Activated T-helper 2 cell treated with anti-CD3 and anti-CD28 coated beads, Interferon-gamma antibody, Interleukin-2, Interleukin-4, amounts not matched to agents 10 μg/mL and 5 μg/mL and 100 μg/mL, durations not matched to agents 14 hours and 24 hours and 36 hours (primary cell): ENCODE measurements at places on chromosomes 7 and 10. TPM values are rescaled to one million over a fixed set of nuclear protein-coding genes. Genes with fewer than 3 reads are reported as not detected.

The NYAP1 gene
- total RNA-seq, result 0.27 and 0.34 TPM in 2 replicates

The PURB gene
- total RNA-seq, result 32.9 and 33.9 TPM in 2 replicates

GRCh38 chr7:99780588-99780987 lies 3.4 kb downstream of the CYP3A4 start:
- no peak for DNase-seq

GRCh38 chr10:72893136-72893798 lies at the start of gene OIT3:
Gene OIT3 (plus strand): TSS chr10:72893739. CDS start chr10:72893799, 60 bp downstream.
- no peak for DNase-seq

The MAP3K8 gene
- 33.5 and 37.1 TPM in 2 replicates for total RNA-seq

GRCh38 chr10:69179743-69180524 lies at the start of gene SUPV3L1:
Gene SUPV3L1 (plus strand): TSS chr10:69180234. CDS start chr10:69180292, 58 bp downstream.
- peak; percentile 83 for DNase-seq

DNA sequence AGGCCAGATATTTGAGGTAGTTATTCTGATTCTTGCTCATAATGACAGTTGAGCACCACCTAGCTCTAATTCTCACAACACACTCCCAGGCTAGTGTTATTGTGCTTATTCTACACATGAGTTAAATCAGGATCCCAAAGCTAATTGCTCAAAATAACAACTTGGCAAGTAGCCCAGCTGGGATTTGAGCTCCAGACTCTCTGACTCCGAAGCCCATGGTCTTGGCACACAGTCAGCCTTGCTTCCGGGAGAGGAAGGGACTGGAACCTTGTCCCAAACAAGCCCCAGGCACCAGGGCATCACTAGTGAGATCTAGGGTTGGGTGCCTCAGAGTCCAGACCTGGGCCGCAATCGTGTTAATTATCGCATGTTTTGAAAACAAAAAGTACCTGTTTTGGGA lies 101.4 kb downstream of the GPAM start:
- DNase-seq, result no peak

- no peak for DNase-seq
These were observed 60.2 kb downstream of the NRCAM start for GRCh38 chr7:108396080-108396479.

DNA sequence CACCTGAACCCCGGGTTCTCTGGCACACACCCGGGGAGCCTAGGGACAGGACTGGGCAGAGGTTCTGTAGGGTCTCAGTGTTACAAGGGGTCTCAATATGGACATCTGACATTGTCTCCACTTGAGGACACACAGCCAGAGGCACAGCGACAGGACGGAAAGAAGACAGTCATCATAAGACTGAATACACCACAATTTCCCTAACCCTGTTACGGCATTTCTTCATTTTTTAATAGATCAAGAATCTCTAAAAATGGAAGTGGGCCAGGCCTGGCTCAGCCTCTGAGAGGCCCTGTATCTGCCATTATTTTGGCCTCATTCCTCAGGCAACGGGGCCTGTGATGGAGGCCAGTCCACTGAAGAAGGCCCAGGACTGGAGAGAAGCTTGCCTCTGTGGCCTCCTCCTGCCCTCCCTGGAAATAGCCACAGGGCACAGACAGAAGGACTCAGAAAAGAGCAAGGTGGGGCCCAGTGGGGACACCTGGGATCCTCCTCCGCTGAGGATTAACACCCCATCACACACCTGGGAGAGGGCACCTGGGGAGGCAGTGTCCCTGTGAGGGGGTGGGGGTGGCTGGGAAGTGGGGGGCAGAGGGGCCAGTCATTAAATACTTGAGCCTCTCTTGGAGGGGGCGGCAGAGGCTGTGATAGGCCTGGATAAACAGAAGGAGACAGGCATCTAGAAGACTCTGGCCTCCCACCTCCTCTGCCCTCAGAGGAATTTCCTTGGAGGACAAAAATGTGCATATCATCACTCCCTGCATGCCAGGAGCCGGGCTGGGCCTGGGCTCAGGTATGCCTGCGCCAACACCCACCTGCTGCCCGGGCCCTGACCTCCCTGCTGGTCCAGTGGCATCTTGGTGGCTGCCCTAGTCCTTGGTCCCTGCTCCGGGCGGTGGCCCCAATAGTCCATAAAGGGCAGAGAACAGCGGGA lies 8.0 kb downstream of the SPOCK2 start:
- no peak for DNase-seq

GRCh38 chr7:21616796-21617436 lies 74.1 kb downstream of the DNAH11 start:
- DNase-seq, result no peak

DNA sequence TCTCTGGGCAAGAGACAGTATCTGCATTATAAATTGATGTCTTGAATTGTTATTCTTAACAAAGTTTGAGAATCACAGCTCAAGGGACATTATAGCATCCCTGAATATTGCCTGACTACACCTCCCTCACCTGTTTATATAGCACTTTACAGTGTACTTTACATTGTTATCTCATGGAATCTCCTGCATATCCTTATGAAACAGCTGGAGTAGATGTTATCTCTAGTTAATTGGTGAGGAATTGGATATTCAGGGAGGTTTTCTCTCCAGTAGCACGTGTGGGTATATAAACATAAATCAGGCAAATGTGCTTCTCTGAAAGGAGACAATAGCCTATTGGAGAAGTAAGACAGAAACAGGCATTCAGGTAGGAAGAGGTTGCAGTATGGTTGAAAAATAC lies 117.2 kb downstream of the SRI start:
- no peak for DNase-seq

The ZNF518A gene
- total RNA-seq, result 16.0 and 18.0 TPM in 2 replicates

DNA sequence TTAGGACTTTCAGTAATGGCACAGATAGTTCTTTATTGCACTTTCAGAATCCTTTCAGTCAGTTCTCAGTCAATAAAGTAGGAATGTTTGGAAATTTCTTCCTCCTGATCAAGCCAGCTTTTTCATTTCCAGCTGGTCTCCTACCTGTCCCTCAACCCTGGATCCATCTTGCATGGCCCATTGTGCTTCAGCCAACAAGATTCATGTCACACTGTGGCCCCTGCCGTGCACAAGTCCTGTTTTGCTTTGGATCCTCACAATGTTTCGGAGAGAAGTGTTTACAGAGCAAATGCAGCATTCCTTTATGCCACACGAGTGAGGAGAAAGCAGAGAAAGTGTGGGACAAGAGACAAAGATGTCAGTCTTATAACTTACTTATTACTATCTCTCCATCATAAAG lies 1694.7 kb upstream of the LRRTM3 start:
- DNase-seq, result no peak

DNA sequence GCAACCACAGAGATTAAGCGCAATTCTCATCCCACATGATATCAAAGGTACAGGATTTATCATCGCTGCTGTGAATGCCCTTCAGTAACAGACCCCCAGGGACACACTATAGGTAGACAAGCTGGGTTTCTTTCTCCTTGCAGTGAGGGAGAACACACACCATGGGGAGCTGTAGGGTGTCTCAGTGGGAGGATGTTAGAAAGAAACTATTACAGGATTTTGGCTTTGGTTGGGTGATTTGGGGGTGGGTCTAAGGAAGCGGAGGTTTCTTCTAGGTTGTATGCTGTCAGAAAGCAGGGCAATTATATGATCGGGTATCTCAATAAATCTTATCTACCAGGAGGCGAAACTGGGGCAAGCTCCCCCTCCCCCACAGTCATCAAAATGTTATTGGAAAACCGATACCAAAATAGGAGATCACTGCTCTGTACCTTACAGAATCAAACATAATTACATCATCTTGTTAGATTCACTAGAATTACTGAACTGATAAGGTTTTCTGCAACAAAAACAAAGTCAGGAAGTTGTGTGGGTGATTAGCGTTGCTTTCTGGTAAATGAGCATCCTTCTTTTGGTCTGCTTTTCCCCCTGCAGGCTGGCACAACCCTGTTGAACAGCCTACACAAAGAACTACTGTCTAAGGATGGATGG lies 209.7 kb downstream of the TEX36 start:
- DNase-seq, result no peak

DNA sequence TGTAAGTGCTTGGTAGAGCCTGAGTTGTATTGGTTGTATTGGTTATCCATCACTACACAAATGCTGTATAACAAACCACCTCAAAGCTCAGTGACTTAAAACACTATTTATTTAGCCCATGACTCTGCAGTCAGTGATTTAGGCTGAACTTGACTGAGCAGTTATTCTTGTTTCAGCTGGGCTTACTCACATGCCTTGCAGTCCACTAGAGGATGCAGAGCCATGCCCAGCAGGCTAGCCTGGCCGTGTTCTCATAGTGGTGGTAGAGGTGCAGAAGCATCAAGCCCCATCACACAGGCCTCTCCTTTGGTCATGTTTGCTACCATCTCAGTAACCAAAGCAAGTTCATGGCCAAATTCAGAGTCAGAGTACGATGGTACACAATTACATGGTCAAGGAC lies 43.9 kb downstream of the LUC7L2 start:
- DNase-seq, result no peak

The UBE3C gene
- total RNA-seq, result 84.9 and 85.7 TPM in 2 replicates

DNA sequence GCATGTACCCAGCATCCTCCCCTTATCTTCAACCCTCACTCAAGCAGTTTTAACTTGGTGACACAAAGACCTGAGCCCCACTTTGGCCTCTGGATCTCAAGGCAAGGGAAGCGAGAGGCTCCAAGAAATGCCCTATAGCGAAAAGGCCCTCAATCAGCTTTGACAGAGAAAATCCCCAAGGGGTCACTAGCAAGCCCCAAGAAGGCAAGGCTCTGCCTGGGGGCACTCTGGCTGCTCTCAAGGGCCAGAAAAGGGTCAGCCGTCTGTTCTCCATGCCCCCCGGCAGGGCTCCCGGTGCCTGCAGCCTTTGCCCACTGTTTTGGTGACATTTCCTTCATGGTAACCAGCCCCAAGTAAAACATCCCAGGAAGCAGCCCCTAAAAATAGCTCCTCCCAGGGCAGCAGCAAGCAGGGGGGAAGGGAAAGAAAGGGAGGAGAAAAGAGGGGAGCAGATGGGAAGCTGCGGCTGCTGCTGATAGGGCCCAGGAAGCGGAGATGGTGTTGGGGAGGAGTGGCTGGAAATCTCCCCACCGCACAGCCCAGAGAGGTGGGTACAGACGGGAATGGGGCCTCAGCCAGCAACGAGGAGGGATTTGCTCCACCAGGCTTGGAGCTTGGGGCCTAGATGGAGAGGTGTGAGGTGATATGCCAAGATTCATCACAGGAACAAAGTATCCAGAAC lies 7.1 kb downstream of the CAMK2G start:
- no peak for DNase-seq
